ENCODE measurements at places on chromosomes 11 and 22. TPM values are rescaled to one million over a fixed set of nuclear protein-coding genes. Genes with fewer than 3 reads are reported as not detected.

Gene GPR83
- 0.62 TPM for total RNA-seq

- DNase-seq, result no peak
Measured at GRCh38 chr11:116193321-116194131, 579.3 kb downstream of the BUD13 start.

- no peak for DNase-seq
Measured at GRCh38 chr11:116694815-116695590, 77.8 kb downstream of the BUD13 start.

- no peak for DNase-seq
Measured at GRCh38 chr11:84673753-84674152, 953.4 kb downstream of the DLG2 start.

DNA sequence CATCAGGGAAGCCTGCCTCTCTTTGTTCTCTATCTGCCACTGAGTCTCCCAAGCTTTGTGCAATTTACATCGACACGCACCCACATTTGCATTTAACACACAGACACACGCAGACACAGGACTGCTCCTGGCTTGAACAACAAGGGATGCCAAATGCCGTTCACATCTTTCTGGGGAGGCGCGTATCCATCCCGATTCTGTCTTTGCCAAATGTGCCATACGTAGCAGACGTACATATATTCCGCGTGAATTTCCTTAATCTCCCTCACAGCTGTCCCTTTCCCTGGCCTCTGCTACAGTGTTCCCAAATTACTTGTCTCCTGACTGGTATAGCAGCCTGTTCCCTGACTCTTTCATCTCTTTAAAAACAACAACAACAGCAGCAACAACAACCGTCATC lies 409.5 kb downstream of the MIAT start:
- DNase-seq, result no peak

DNA sequence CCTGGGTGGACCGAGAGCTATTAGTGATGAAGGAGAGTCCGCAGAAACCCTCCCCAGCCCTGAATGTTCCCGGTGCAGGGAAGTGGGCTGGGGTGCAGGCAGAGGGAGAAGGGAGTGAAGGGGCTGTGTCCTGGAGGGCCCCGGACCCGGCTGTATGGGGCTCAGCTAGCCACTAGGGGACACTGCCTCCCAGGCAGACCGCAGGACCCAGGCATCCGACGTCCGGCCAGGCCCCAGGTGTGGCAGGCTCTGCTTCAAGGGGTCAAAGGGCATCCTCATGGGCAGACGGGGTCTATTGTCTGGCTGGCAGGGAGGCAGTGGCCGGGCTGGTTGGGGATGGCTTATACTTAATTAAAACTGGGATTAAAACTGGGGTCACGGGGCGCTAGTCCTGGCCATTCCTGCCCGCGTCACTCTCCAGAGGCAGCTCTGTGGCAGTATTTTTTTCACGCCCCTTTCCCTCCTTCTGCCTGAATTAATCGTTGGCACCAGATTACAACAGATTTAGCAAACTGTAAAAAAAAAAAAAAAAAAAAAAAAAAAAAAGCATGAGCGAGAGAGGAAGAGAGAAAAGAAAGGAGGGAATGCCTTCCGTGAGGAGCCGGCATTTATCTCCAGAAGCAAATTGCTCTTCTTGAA lies 5.1 kb downstream of the FLRT1 start:
- no peak for DNase-seq

- no peak for DNase-seq
Measured at GRCh38 chr11:3375552-3375951, 3.4 kb downstream of the ZNF195 start.

GRCh38 chr11:69362315-69362714 lies 68.4 kb downstream of the MYEOV start:
- DNase-seq, result peak; percentile 13

DNA sequence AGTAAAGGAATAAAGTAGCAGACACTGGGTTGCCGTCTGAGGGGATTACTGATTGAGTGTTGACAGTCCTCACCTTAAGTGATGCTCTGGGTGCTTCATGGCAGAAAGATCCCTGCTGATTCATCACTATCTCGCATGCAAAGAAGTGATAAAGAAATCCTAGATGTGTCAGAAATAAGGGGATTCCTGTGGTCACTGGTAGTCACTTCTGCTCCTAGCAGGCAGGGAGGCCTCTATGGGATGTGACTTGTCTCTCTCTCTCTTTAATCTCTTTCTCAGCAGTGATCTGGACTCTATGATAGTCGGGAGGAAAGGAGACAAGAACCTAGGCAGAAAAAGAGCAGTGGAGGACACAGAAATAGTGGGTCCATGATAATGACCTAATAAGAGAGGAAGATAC lies 30.9 kb upstream of the OR56A1 start:
- DNase-seq, result no peak

DNA sequence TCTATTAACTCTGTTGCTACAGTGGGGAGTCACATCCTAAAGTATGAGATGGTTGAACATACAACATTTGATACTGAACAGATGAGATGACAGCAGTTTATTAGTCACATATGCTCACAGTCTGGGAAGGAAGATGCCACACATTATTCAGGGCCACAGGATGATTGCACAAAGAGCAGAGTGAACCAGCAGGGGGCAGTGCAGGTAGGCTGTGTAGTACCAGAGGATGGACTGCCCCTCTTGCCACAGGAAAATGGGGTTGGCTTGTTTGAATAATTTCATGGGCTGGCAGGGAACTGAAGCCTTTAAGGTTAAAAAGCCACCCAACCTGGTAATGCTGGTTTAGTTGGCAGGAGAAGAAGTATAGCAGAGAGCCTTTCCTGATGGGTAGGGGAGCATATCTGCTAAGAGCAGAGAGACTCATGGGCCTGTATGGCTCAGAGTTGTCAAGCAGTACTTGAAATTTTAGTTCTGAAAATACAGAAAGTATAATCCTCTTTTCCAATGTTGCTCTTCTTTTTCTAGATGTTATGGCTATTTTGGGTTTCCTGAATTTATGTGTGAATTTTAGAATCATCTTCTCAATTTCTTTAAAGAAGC lies 180.4 kb upstream of the B3GAT1 start:
- DNase-seq, result peak; percentile 44

Gene MS4A1
- 2.5 TPM for total RNA-seq

DNA sequence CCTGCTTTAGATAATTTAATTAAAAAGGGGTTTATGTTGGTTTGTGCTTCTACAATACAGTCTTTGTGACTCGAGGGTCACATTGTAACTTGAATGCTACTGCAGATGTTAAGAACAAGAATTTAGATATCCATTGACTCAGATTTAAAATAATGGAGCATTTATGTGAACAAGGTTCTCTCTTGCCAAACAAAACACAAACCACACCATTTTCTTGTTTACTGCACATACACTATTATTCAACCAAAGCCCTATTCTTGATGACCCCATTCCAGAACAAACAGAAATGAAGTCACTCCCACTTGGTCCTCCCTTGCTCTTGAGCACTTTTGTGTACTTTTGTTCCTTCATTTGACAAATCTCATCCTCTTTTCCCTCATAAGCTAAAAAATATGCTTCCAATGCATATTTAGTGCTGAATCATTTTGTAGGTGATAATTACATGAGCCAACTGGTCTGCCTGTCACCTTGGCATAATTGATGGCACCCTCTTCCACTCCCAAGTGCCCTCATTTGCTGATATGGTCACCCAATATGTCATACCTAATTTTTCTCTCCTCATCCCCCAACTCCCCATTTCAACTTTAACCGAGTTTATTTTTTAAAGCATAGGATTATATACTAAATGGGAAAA lies 2.8 kb downstream of the C11orf71 start:
- DNase-seq, result no peak

DNA sequence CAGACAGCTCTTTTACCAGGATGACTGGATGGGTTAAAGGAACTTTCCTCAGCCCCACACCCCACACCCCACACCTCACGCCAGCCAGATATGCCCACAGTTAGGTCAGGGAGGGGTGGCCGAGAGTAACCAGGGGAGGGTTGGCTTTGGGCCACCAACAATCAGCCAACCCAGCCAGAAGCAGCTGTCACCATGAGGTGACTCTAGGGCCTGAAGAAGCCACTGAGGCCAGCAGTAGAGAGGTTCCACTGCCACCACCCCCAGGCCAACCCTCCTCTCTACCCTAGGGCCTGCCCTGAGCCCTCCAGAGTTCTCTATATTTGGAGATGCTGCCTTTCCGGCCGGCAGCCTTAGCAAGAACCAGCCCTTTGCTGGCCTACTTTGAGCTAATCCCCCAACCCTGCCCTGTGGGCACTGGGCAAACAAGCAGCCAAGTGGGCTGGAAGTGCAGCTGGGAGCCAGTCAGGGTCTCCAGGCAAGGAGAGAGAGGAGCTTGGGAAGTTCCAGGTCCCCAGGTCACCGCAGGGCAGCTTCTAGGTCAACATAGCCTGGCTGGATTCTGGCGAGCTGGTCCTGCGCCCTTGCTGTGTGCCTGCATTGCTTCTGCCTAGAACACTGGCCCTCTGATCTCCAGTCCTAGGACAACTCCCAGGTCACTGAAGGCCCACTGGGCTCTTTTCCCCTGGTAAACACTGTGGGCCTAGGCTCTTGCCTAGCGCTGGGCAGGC lies 12.0 kb upstream of the SYT8 start:
- no peak for DNase-seq

Gene FAM83F
- total RNA-seq, result 11.4 TPM

DNA sequence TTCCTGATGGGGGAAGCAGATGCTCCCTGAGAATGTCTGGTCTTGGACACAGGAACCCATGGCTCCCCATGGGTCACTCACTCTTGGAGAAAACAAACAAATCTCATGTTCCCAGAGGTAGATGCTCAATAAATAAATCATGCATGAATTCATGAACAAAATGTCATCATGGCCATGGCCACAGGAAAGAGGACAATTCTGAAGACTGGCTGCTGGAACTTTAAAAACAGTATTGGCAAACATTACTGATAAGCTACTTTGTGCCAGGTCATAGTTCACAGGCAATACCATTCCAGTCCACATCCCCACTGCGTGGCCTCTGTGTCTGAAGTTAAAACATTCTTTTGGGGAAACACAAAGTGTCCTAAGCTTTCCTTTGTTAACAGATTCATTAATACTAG lies 9.2 kb upstream of the SMIM35 start:
- DNase-seq, result no peak

Gene XBP1
- 84.9 TPM for total RNA-seq

Gene WNT7B
- total RNA-seq, result not detected

DNA sequence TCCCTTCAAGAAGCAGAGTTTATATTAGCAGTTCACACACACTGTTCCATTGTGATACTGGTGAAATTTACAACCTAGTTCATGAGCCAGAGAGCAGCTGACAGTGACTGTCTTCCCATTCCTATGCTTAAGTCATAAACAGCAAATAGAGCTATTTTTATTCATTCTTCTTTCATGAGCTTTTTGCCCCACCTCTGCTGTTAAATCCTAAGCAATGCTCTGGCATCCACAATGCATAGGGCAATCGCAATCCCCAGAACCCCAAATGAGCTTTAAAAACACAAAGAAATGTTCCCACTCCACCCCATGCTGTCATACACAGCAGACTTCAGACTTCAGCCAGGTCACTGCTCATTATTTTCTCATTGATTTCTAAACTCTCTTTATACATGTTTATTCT lies 307.5 kb downstream of the ETS1 start:
- DNase-seq, result no peak

DNA sequence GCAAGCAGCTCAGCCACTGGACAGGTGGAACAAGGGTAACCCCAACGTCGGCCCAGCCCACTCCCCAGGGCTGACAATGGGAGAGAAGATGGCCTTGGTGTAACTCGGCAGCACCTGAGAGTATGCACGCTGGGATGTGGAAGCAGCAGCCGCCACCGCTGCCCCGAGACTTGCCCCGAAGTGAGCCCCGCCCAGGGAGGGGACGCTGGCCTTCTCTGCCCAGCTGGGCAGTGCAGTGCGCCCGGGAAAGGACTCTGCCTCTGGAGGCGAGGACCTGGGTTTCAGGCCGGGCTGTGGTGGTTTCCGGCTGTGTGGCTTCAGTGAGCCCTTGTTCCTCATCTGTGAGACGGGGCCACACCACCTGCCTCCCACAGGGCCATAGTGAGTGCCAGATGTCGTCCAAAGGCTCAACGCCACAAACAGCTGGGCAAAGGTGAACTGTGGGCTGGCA lies 8.6 kb upstream of the POLDIP3 start:
- DNase-seq, result no peak

GRCh38 chr22:43796567-43796966 lies 15.5 kb downstream of the EFCAB6 start:
- DNase-seq, result no peak

- peak; percentile 100 for DNase-seq
Measured at GRCh38 chr11:65422633-65423515, at the start of gene NEAT1. TSS of gene NEAT1 (plus strand) at chr11:65422798.

DNA sequence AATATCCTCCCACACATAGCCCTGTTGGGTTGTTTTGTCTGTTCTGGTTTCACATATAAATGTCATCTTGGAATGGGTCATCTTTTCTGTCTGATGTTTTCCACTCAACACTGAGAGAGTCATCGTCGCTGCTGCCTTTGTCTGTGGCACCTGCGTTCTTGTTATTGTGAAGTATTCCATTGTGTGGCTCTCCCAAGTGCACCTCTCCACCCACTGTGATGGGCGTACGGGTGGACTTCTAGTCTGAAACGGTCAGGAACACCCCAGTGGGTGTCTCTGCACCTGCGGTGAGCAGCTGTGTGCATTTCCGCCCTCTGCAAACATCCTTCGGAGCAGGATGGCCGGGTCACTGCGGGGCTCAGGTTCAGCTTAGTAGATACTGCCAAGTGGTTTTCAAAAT lies 34.5 kb upstream of the RTL6 start:
- no peak for DNase-seq

- DNase-seq, result peak; percentile 80
Measured at GRCh38 chr22:41048791-41049717, 43.3 kb upstream of the EP300 start.

Gene FUT4
- 7.2 TPM for total RNA-seq

GRCh38 chr11:128961645-128962044 lies 19.0 kb upstream of the TP53AIP1 start:
- DNase-seq, result no peak

DNA sequence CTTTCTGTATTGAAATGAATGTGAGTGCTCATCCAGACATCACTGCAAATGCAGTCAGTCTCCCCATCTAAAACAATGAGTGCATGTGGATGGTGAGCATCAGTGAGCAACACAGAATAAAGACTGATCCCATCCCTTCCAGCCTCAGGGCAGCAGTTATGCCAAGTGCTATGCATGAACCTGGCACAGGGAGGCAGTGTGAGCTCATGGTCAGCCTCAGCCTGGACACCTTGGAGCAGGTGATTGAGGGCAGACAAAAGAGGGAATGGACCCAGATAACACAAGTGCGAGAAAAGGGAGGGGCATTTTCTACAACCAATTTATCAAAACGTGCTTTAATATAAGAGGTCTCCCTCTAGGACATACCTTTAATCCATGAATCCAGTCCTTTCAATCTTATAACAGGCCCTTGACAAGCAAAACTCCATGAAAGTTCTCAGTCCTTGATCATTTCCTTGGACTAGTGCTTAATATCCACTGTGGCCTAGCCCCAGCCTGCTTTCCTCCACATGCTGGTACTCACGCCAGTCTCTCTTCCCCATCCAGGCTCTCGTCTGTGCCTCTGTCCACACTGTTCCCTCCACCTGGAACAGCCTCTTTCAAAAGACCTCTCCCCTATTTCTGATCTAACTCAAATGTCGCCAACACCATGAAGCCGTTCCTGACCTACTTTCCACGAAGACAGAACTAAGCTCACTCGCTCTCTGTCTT lies 50.5 kb upstream of the LRRC55 start:
- DNase-seq, result peak; percentile 59

GRCh38 chr11:24312464-24313238 lies 184.2 kb upstream of the LUZP2 start:
- no peak for DNase-seq

Measured in sciatic nerve (tissue), 2 donors.